ENCODE measurements at places on chromosomes 16 and 17.

DNA sequence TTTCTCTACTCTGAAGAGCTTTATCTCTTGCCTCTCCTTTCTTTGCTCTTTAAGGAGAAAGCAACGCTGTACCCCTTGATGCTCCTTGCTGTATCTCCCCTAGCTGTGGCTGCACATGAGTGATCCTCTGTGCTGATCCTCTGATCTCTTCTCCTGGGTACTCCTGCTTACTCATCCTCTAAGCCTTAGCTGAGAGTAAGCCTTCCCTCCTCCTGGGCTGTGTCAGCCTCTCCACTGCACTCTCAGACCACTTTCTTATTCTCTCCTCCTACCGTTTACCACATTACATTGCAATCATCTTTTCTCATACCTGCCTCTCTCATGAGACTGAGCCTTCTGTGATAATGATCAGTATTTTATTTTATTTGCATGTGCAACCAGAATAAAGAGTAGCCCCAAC lies 25.1 kb downstream of the SOX9 start:
- DNase-seq: no peak

DNA sequence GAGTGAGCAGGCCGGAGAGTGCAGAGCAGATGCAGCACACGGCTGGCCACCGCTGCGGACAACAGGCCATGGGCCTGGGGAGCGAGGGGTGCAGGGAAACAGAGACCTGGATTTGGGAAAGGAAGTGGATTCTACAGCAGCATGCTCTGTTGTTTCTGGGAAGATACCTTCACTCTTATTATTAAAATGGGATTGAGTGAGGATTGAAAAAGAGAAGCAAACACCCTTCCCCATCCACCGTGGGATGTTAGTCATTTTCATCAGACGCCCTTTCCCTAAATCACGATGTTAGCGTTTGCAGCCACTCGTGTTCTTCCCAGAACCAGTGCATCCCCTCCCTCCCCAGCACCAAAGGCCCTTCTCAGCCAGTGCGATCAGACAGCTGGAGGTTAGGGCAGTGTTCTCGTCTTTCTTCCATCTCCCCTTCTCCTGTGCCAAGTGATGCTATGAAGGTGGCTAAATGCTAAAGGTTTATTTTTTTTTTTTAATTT lies 196.5 kb upstream of the CHMP6 start:
- DNase-seq: no peak

GRCh38 chr17:42679492-42680330 lies 1.9 kb downstream of the CCR10 start:
- DNase-seq: peak; percentile 40

DNA sequence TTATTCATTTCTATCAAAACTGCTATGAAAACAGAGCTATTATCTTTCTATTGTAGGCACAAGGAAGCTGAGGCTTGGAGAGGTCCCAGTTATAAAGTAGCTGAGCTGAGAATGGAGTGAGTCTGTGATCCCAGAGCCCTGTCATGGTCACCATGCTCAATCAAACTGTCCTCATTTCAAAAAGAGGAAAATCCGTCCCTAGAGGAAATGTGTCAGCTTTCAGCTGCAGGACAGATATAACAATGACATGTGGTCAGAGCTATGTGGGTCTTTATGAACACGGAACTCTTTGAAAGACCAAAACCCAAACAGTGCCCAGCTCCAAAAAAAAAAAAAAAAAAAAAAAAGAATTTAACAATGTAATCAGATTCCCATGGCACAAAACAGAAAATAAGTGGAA lies 266.1 kb downstream of the XYLT1 start:
- DNase-seq: no peak

- no peak for DNase-seq
Measured at GRCh38 chr16:54696522-54696921, 234.1 kb upstream of the IRX5 start.

DNA sequence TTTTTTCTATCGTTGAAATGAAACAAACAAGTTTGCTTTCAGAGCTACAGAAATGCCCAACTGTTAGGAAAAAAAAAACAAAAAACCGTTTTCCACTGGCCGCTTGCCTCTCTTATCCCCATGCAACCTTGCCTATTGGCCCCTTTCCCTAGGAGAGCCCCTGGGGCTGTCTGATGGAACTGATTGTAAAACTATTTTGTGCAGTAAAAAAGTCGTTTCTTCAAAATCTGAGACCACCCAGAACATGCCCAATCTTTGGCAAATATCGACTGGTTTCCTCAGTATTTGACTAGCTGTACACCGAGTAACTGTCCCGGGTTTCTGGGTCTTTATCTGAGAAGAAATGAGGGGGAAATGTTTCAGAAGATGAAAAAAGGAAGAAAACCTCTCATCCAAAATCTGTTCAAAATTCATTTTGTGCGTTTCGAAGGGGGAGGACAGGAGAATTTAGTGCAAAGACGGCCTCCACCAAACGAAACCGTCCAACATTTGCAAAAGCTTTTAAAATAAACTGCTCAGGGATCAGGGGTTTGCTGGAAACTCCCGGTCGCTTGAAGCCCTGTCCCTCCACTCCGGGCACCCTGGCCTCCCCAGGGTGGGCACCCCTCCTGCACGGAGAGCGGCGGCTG lies 1.1 kb upstream of the GNAO1 start:
- no peak for DNase-seq

DNA sequence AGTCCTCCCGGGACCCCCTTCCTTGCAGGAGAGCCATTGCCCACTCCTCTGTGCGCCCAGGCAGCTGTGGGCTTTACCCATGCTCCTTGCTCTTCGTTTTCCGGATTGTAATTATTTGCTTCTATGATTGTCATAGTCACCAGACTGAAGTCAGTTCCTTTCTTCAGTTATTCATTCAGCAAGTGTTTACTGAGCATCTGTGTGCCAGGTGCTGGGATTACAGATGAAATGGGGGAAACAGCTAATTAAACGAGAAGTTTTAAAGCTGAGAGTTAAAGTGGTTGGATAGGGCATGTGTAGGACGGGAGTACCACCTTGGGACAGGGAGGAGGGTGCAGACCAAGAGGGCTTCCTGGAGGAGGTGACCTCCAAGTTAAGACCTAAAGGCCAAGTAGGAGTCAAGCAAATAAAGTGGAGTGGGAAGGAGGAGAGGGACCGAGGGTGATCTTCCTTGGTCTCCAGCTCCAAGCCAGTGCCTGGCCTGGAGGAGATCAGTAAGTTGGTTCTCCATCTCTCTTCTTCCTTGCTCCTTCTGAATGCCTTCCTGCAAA lies 126.6 kb downstream of the OR1D5 start:
- no peak for DNase-seq

DNA sequence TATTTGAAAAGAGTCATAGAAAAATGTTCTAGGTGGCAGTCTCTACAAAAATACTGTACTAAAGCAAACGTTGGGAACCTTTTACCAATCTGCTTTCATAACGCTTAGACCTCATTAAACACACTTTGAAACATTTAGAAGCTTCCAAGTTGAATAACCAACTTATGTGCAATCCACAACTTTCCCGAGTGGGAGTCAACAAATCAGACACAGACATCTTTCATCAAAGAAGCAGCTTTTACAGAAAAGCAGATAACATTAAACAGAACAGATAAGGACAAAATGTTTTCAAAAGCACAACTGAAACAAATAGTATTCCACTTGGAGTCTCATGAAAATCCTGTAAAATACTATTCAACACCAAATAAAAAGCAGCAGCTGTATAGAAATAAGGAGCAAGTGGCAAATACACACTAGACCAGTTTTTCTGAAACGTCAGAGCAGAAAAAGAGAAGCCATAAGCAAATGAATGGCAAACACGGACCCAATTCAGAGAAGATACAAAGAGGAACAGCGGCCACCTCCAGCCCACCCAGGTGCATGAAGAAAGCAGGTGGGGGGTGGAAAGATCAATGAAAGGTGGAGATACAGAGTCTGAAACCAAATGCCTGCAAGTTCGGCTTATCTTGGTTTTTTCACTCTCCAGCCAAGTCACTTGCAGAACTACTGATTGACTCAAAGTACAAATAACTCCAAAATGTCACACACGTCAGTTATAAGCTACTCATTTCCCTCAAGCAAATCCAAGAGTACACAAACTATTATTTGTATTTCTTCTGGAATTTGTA lies 18.4 kb upstream of the FBF1 start:
- no peak for DNase-seq

DNA sequence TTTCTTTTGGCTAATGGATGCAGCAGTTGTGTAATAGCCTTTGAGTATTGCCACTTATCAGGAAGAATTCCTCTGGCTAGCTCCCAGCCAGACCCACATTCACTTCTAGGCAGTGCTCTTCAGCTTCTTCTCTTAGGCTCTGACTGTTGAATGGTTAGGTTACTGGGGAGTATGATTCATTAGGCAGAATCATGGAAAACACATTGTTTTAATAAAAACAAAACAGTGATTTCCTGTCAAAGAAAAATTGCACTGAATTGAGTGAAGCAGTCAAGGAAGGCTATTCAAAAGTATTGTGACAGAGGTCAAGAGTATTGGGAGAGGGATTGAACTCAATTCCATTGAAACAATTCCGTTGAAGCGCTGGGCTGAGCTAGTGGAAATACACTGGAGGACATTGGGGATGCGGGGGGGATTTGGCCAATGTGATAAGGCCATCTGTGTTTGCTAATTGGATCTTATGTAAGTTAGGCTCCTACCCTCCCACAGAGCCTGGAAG lies 68.0 kb downstream of the CNTNAP4 start:
- DNase-seq: no peak

DNA sequence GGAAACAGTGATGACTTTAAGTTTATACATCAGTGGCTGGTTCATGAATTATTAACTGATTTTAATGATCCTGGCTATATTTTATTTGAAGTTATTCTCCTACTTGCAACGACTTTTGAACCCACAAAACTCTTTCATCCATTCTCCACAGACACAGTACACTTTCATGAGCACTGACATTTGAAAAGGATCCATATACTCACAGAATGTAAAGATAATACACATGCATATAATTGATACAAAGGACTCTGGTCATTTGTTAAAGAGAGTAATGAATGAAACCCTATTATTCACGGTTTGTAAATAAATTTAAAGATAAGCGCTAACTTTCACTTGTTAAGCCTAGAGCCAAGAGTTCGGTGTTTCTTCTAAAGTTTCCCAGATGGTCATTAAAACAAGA lies 3.3 kb downstream of the TOX3 start:
- no peak for DNase-seq

DNA sequence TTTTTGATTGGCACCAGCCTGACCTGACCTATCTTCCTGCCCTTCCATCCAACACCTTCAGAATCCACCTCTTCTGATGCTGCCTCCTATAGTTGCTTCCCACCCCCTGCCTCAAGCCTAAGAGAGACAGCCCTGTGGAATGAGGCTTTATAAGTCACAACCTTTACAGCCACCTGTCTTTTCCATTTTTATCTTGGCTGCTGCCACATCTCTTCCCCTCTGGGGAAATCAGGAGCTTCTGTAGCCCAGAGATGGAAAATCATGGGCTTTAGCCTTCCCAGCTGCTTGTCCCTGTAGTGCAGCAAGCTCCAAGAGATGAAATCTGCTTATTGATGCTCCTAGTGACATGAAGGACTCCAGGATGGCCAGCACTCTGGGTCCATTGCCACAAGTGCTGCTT lies 18.7 kb downstream of the PHAF1 start:
- DNase-seq: no peak

GRCh38 chr16:20675488-20676267 lies 21.8 kb downstream of the ACSM1 start:
- DNase-seq: no peak

DNA sequence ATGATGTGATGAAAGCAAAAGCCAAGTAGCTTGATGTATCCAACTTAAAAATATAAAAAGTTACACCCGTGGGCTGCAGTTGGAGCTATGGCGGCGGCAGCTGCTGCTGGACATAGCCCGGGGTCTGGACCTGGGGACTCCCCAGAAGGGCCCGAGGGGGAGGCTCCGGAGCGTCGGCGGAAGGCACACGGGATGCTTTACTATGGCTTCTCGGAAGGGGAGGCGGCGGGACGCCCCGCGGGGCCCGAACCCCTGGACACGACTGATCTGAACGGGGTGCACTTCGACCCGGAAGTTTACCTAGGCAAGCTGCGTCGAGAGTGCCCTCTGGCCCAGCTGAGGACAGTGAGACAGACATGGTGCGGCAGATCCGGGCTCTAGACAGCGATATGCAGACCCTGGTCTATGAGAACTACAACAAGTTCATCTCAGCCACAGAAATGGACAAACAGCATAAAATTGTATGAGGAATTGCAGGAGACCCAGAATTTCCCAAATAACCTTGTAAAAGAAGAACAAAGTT lies 109.5 kb upstream of the EEF2KMT start:
- DNase-seq: no peak

DNA sequence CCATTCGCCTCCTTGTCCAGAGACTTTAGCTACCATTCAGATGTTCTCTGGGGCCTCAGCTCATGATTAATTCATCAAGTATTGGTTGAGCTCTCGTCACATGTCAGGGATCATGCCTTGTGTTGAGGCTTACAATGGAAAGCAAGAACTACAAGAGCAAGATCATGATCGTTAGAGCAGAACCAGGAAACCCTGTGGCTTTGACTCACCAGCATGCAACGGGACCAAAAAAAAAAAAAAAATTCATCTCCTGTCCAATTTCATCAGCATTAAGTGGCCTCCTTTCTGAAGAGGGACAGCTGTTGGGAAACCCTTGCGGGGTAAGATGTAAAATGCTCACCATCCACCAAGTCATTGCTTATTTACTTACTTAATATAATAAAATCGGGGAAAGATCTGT lies 12.1 kb upstream of the USP10 start:
- no peak for DNase-seq

DNA sequence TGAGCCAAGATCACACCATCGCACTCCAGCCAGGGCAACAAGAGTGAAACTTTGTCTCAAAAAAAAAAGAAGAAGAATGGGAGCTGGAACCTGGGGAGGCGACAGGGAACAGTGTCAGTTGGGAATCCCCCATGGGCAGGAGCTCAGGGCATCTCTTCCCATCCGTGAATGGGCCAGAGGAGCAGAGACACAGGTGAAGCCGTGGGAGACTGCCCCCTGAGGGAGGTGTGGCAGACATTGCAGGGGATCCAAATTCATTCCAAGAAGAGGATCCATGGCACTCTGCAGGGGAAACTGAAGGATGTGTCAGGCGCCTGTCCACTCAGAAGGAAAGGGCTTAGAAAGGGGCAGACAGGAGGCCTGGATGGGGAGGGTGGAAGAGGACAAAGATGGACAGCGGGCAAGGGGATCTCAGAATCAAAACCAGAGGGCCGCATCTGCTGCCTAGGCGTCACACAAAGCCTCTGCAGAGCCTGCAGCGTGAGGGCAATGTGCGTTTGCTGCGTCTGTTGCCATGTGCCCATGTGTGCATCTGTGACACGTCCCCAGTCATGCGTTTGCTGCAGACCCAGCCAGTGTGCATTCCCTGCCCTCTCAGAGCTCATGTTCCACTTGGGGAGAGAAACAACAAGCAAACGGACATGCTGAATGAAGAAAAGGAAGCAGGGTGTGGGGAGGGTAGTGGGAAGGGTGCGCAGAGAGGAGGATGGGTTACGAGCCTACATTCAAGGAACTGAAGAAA lies 30.6 kb upstream of the TNRC6C start:
- DNase-seq: no peak

Measured in nucleus accumbens (tissue), 56 donors.